ENCODE measurements at places on chromosomes 7 and 10.

- DNase-seq = no peak
Observed at GRCh38 chr7:35652124-35652523, 42.8 kb downstream of the HERPUD2 start.

- DNase-seq = no peak
Observed at GRCh38 chr7:69739190-69739589, 140.9 kb downstream of the AUTS2 start.

GRCh38 chr10:108167766-108168165, 1003.3 kb upstream of the SORCS1 start:
- no peak for DNase-seq

DNA sequence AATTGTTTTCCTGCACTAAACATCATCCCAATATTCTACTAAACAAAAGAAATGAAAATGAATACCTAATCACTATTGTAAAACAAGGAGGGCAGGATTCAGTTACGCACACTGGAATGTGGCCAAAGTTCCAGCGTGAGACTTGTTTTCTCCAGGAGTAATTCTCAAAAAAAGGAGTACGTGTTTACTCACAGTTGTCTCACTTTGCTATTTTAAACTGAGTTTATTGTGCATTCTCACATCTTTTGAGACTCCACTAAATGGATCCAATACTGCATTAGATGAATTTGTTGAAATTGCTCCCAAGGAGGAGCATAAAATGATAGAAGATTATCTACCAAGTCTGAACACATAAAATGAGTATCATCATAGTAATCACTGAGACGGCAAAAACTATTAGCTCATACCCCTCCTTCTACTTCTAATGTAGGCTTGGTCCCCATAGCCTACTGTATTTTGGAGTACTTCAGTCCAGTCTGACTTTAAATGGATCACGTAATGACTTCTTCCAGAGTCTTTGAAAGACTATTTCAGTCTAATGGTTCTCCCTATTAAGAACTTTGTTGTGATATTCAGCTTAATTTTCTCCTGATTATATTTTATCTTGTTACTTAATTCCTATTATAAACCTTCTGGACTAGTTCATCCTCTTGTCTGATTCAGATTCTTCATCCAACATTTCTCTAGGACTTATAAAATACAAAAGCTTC, 3.8 kb downstream of the GRM3 start:
- no peak for DNase-seq

GRCh38 chr10:130958003-130958402, 353.5 kb downstream of the TCERG1L start:
- no peak for DNase-seq

DNA sequence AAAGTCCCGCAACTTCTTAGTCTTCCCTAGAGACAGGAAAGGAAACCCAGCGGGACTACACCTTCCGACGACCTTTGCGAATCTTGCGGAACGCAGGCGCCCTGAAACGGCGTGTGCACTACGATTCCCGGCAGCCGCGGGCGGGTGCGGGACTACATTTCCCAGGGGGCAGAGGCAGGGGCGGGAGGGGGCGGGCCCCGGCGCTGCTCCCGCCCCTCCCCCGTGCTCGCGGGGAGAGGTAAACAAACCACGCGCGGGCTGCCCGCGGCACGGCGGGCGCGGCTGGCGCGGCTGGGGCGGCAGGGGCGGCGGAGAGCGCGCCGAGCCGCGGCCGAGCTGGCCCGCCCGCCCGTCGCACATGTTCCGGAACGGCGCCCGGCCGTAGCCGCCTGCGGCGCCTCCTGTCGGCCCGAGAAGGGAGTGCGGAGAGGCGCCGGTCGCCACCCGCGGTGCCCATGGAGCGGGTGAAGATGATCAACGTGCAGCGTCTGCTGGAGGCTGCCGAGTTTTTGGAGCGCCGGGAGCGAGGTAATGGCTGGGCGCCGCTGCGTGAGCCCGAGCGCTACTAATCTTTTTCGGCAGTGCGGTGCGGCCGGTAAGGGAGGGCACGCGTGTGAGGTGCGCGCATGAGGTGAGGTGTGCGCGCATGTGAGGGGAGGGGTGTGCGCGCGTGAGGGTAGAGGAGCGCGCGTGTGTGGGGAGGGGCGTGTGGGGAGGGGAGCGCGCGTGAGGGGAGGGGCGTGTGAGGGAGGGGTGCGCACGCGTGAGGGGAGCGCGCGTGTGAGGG, 18.5 kb downstream of the MXI1 start:
- peak; percentile 77 for DNase-seq

DNA sequence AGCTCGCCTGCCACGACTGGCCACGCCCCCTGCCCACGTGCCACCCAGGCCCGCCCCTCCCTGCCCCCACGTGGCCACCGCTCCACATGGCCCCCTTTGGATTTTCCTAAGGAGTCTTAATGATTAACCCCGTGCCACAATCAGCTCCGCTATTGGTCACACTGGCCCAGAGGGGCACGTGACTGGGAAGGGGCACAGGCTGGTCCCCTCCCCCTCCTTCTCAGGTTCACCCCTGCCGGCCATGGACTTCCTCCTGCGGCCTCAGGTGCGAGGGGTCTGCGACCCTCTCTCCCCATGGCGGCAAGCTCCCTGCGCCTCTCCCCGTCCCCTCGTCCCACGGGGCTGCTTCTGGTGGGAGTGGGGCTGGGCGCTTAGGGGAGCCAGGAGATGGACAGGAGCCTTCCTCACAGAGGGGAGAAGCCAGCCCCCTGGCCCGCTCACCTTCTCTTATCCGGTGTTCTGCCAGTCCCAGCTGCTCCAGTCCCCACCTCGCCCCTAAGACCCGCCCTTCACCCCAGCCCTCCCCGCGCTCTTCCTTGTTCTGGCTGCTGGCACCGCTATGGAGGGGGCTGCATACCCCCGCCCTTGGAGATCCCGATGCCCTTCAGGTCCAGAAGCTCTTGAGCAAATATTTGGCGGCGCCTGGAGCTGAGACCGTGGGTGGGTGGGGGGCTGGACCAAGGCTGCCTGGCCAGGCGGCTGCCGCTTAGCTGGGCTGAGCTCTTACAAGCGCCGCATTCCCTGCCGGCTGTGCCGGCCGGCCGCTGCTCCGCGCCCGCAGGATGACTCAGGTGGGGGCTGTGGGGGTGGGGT, 3.2 kb downstream of the SLC4A2 start:
- DNase-seq = no peak

DNA sequence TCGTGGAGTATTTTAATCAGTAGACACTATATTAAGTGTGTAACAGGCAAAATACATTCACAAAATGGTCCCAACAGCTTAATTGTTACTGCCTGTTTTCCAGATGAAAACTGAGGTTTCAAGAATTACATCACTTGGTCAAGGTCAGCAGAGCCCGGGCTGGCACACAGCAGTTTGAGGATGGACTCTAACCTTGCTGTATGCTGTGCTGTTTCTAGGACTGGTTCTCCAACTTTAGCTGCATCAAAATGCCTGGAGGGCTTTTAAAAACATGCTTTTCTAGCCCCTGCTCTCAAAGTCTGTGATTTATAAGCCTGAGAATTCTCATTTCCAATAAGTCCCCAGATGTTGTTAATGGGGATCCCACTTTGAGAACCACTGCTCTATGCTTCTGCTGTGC, 247.1 kb upstream of the FZD8 start:
- DNase-seq = no peak

GRCh38 chr7:155979994-155980393, 167.7 kb upstream of the SHH start:
- DNase-seq = no peak

DNA sequence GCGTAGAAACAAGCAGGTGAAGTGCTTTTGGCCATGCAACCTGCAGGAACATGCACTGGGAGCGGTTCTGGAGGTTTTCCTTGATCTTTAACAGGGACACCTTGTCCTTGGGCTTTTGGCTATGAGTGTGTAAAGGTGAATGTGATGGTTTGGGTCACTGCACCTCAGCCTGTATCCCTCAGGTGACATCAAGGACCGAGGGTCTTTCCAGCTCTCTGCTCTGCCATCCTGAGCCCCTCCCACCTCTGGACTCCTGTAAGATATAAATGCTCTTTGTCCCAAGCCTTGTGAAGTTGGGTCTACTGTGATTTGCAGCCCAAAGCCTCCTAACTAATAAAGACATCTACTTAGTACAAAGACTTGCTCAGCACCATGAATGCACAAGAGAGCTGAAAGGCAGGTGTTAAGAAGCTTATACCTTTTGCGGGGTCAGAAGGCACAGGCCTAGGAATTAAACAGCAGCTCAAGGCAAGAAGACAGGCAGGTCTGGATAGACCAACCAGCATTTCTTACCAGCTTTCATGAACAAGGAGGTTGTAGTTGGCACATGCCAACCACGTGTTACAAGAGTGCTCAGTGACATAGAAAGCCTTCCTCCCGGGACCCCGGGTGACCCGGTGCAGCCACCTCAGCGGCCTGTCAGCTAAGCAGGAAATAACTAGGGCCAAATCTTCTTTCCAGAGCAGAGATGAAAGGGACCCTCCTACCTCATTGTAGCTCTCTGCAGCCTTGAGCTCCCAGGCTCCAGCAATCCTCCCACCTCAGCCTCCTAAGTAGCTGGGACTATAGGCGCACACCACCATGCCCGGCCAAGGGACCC, 89.9 kb downstream of the CARD11 start:
- no peak for DNase-seq

DNA sequence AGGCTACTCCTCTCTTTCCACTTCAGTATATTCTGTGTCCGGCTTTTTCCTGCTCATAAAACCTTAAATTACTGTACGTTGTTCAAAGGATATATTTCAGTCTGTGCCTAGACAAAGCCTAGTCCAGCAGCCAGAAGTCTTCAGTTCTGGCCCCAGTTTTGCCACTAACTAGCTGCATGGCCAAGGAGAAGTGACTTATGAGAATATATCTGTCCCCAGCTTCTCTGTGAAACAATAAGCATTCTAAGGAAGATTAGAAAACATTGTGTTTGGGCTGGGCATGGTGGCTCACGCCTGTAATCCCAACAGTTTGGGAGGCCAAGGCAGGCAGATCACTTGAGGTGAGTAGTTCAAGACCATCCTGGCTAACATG, 105.0 kb upstream of the HDAC9 start:
- DNase-seq = no peak

- no peak for DNase-seq
Observed at GRCh38 chr7:14414274-14414986, 425.0 kb upstream of the ETV1 start.

- DNase-seq = no peak
Observed at GRCh38 chr10:59997827-59998525, 91.6 kb upstream of the CCDC6 start.

DNA sequence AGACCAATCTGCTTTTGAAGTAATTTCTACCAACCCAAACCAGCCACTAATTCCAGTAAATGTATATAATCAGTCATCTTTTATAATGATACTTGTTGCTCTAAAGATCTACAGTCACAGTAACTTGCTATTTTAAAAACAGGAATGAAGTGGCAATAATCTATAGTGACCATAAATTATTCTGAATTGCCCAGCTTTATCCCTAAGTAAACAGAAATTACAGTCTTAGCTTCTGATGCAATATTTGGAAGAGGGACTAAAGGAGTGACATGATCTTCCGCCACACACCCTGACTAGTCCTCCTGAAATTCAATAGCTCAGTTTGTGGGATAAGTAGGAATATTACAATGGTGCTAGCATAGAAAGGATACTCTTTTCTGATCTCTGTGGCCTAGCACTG, 96.1 kb downstream of the ATE1 start:
- no peak for DNase-seq

GRCh38 chr7:3922175-3922635, 621.2 kb downstream of the SDK1 start:
- DNase-seq = peak; percentile 1

DNA sequence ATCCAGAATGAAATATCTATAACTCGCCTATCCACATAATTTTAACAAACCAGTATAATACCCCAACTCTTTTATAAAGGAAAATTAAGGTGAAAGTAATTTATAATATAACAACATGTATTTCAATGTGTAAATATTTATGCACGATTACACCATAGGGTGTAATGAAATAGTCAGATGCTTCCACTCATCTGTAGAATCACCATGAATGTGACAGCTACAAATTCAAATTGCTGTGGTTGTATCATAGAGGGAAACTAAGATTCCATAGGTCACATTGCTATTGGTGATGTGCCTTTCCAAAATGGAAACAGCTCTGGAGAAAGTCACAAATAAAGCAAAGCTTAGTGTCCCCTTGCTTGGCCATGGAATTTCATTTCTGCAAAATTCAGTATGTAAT, 95.7 kb downstream of the CPED1 start:
- DNase-seq = no peak

- no peak for DNase-seq
Observed at GRCh38 chr10:104329735-104330134, 8.5 kb downstream of the ITPRIP start.

- no peak for DNase-seq
Observed at GRCh38 chr10:132115732-132116131, 50.0 kb downstream of the JAKMIP3 start.

DNA sequence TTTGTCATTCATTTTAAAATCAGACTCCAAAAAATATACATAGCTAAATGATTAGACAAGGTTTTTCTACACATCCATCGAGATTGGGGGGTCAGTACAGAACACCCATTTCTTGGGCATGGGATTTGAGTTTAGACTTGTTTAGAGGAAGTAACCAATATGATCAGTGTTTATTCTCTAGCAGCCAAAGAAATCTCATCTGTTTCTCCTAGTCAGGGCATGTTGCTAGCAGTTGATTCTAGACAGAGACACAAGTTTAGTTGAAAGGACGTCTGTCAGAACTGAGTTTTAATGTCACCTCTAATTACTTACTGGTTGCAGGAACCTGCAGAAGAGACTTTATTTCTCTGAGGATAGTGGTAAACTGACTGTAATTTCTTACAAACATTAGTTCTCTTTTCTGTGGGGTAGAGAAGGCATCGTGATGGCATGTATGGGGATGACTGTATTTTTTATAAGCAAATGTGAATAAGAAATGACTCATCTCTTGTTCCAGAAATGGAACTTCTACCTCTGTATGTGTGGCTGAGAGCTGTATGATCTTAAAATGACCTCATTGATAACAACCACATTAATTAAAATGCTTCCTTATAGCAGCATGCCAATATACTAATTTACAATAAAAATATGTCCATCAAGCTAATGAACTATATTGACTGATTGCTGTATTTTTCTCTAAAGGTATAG, 30.6 kb upstream of the RHOBTB1 start:
- no peak for DNase-seq

- peak; percentile 65 for DNase-seq
Observed at GRCh38 chr10:43120929-43121314, 17.3 kb upstream of the CSGALNACT2 start.

DNA sequence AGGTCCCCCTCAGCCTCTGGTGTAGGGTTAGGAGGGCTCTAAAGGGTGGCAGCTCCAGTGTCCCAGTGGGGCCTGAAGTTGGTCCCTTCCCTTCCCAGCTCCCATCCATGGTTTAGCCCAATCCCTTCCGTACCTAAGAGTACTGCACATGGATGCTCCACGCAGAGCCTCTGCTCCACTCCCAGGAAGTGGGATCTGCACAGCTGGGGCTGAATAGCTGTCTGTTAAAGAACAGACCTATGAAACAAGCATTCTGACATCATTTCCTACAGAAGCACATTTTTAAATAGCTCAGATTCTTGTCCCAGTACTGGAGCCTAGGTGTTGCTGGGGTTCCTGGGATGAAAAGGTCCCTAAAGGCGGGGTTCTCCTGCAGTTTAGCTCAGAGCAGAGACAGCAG, 135.9 kb downstream of the ZMYND11 start:
- no peak for DNase-seq

DNA sequence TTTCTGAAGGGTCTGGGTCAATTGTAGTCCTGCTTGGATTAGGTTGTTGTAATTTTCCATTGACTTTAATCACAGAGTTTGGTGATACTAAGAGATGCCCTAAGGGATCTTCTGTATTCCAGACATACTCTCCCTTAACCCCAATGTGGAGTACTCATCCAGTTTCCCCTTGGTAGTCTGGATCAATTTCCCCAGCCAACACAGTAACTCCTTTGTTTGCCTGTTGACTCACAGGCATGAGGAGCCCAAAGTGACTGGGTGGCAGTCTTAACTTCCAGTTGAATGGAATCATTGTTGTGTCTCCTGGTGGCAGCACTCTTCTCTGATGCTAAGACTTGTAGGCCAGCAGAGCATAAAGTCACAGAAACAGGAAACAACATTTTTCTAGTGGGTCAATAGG, 41.5 kb upstream of the PIK3CG start:
- DNase-seq = no peak
